Right hindlimb (tissue), 1 donor: ENCODE measurements at places on chromosomes 6 and 20.

- DNase-seq: peak; percentile 8
Measured at GRCh38 chr6:167731216-167731615, 95.5 kb upstream of the AFDN start.

DNA sequence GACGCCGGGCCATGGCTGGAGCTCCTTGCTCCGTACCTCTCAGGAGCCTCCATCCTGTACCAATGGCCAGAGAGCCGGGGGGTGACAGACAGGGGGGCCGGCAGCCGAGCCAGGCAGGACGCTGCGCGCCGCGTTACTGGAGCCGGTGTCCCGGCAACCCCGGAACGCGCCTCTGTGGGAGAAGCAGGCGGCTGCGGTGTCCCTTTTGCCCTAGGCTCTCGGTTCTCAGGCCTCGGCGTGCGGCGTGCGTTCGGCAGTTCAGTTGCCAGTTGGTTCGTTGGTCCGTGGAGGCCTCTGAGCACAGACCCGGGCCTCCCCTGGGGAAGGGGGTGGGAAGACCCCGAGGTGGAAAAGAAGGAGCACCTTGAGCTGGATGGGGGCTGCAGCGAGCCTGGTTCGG lies at the start of gene SPATS1:
TSS of gene SPATS1 (plus strand) at position 162 of the 400 bp plus-strand sequence. CDS start 446 bp downstream, outside the sequence.
- peak; percentile 36 for DNase-seq

DNA sequence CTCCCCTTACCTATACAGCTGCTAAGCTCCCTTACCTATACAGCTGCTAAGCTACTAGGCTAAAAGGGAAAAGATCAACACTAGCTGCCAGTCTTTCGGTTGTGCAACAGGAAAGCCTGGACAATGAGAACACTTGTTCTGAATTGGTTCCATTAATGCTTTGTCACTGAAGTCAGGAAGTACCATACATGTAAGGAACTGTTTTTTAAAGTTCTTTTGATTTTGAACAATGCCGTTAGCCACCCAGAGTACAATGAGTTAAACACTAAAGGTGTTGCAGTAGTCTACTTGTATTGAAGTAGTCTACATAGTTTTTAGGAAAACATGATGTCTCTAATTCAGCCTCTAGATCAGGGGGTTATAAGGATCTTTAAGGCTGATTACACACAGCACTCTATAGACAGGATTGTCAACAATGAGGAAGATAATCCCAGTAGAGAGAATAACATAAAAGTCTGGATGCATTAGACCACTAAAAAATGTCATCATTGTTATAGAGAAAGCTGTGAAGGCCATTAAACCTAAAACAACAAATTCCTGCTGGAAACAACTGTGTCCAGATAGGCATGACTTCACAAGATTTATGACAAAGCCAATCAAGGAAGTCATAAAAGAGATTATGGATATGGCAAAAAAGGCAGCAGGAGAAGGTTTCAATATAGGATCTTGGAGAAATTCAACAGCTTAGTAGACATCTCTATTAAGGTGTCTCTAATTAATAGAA lies 306.3 kb downstream of the PHF3 start:
- no peak for DNase-seq

GRCh38 chr6:4637691-4638433 lies 138.3 kb upstream of the CDYL start:
- no peak for DNase-seq

GRCh38 chr6:1212919-1213318 lies 99.0 kb upstream of the FOXQ1 start:
- DNase-seq: no peak

DNA sequence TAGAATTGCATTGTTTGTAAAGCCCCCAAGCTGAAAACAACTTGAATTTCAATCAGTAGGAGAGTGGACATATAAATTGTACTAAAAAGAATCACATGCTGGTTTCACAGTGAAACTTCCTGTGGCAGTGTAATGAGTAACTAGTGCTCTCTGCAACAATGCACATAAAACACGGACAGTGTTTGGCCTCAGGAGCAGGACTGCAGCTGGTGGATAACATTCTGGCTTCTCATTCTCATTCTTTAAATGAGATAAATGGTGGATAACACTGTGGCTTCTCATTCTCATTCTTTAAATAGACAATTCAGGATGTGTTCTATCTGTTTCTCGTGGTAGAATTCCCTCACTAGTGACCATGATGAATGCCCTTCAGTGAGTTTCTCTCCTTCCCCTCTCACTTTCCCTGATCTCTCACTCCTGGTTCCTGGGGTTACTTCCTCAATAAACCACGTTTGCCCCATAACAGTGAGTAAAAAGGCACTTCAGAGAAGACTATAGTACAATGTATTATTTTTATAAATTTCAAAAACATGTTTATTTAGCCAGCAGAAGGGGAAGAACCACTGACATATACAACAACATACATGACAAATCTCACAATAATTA lies 59.9 kb downstream of the SLC22A2 start:
- DNase-seq: no peak

DNA sequence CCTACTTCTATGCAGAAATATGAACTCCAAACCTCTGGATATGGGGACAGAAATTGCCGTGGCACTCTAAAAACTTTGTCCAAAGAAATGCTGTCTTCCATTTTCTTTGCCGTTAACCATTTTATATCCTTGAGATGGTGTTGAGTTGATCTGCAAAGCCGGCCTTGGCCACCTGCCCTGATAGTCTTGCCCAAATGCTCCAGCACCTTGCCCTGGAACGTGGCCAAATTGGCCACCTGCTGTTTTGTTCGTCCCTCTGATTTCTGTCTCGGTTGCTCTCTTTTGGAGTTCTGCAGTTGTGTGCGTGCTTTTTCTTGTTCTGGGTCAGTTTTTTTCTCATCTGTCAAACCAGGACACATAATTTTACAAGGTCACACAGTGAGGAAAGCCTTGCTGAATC lies 239.7 kb upstream of the GMDS start:
- no peak for DNase-seq

GRCh38 chr20:16241911-16242310 lies 331.3 kb downstream of the KIF16B start:
- no peak for DNase-seq

GRCh38 chr20:63028461-63028921 lies 21.7 kb upstream of the BHLHE23 start:
- no peak for DNase-seq

- DNase-seq: no peak
Measured at GRCh38 chr6:36824253-36824652, 15.0 kb downstream of the CPNE5 start.

GRCh38 chr20:64058536-64058935 lies 4.5 kb upstream of the TCEA2 start:
- DNase-seq: no peak

GRCh38 chr6:113970805-113971676 lies at the start of gene HDAC2:
HDAC2 (minus strand) TSS chr6:113971148; CDS start chr6:113970908, 240 bp downstream.
- DNase-seq: peak; percentile 93

- no peak for DNase-seq
Measured at GRCh38 chr20:22492497-22492896, 91.9 kb downstream of the FOXA2 start.

DNA sequence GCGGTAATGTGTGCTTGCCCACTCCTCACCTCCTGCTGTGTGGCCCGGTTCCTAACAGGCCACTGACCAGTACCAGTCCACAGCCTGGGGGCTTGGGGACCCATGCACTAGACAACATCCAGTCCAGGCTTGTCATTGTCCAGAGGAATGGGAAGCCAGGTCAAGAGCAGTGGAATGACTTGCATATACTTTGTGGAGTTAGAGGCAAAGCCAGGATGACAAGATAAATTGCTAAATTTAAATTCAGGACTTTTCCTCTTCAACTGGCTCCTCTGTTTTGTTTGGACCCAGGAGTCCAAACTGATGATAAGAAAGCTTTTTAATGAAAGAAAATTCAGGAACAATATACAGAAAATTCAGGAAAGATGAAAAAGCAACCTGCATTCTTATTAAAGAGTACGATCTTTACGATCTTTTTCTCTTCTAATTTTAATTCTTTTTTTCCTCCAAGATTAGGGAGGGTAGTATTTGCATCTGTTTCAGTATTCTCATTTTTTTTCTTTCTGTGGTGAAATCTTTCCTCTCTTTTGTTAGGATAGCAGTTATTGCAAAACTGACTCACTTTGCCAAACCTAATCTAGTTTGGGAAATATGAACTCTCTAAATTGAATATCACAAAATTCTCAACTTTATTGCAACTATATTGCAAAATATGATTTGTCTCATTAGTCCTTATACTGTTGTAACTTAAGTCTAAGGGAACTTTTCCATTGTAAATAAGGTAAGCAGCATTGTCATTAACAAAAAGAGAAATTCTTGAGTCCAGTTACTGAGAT lies 48.2 kb downstream of the DCBLD1 start:
- no peak for DNase-seq

DNA sequence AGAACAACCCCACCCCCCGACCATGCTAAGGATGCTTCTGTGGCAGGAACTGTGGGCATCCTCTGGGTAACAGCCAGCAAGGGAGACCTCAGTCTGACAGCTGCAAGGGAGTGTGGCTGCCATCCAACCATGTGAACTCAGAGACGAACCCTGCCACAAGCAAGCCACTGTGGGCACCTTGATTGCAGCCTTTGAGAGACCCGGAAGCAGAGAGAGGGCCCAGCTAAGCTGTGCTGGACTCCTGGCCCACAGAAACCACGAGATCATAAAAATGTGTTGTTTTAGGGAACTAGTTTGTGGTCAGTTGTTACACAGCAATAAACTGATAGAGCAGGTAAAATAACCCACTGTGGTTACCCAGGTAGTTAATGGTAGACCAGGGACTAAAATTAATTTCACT lies 414.6 kb downstream of the CDH26 start:
- peak; percentile 42 for DNase-seq

GRCh38 chr6:134835993-134836392 lies 113.9 kb downstream of the ALDH8A1 start:
- DNase-seq: no peak

DNA sequence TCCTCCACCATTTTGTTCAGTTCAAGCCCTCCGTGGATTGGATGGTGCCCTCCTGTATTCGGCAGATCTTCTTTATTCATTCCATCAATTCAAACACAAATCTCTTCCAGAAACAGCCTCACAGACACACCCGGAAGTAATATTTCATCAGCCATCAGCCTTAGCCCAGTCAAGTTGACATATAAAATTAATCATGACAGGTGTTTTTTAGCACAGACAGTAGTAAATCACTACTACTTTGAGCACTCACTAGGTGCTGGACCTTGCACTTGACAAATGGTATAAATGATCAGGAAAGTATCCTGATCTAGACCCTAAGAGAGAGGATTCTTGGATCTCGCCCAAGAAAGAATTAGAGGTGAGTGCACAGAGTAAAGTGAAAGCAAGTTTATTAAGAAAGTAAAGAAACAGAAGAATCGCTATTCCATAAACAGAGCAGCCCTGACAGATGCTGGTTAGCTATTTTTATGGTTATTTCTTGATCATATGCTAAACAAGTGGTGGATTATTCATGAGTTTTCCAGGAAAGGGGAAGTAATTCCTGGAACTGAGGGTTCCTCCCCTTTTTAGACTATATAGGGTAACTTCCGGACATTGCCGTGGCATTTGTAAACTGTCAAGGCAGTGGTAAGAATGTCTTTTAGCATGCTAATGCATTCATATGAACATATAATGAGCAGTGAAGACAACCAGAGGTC lies 194.6 kb upstream of the LAMP5 start:
- DNase-seq: no peak

DNA sequence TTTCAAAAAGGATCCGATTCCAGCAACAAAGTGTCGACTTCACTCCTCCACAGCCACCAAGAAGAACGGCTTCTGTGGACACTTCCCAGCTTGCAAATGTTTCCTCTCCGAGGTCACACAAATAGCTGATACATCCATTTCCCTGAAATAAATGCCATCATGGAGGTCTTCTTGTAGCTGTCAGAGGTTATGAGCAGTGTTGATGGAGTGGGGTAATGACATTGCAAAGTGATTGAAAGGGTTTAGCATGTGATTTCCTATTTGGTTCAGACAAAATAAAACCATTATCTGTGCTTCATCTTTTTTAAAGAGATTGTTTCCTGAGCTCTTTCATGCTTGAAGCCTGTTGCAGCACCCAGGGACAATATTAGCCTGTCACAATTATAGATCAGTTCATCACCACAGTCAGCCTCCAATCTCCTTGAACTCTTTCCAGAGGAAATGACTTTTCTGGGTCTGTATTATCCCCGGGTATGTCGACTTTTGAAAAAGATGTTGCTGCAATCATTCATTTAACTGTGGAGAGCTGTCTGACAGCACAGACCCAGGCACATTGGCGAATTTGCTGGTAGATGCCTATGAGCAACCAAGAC lies 16.9 kb upstream of the KIF16B start:
- no peak for DNase-seq

DNA sequence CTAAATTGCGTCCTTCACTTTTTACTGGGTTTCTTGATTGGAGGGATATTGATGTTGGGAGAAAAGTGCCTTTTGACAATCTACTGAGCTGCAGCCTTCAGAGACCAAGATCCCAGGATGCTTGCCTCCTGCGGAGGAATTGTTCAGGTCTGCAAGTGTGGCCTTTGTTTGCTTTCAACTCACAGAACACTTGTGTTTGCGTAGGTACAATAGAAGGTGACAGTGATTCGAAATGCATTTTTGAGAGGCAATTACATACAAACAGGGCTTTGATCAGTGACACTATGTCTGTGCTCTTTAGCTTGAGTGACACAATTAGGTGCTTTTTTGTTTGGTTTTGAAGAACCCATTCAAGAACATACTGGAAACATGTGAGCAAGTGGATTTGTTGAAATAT lies 600.6 kb downstream of the QKI start:
- DNase-seq: no peak

DNA sequence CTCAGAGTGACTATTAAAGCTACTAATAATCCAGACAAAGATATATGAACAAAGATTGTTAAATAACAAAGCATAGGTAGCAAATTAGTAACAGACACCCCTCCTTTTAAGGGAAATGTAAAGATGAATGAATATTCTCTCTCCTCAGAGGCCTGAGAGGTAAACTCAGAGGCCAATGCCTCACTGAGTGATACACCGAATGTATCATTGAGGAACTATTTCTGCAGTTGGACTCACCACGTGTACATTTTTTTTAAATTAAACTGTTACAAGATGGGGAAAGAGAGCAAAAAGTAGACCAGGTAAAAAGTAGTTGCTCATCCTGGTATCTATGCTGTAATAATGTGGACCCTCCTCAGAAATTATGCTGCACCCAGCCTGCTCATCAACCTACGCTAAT lies 72.3 kb upstream of the IPCEF1 start:
- DNase-seq: no peak

- no peak for DNase-seq
Measured at GRCh38 chr6:148465670-148466069, 123.0 kb downstream of the SASH1 start.

GRCh38 chr6:95408111-95408510 lies 169.2 kb upstream of the MANEA start:
- DNase-seq: no peak

- peak; percentile 28 for DNase-seq
Measured at GRCh38 chr6:24052590-24052961, 73.4 kb upstream of the NRSN1 start.
